Activated naive CD4-positive, alpha-beta T cell treated with anti-CD3 and anti-CD28 coated beads, Interleukin-2, amount 50 U/mL, for 72 hours (primary cell): ENCODE measurements at places on chromosomes 5 and 9. TPM values are rescaled to one million over a fixed set of nuclear protein-coding genes. Genes with fewer than 3 reads are reported as not detected.

DNA sequence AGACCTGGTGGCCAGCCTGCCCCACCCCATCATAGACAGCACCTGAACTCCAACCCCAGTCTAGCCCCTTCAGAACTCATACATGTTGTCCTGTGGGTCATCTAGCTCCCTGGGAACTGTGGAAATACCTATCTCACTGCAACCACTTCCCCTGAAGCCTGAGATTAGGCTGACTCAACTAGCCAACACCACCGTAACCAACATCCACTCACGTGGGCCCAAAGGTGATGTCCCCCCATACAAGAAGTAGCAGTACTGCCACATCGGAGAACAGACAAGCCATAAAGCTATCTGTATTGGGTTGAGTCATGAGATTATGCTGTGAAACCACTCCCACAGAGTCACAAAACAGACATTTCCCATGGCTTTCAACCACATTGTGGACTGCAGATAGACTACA, 46.6 kb downstream of the OSMR start:
- DNase-seq = no peak

- no peak for DNase-seq
Observed at GRCh38 chr5:150133581-150134197, 22.0 kb downstream of the PDGFRB start.

DNA sequence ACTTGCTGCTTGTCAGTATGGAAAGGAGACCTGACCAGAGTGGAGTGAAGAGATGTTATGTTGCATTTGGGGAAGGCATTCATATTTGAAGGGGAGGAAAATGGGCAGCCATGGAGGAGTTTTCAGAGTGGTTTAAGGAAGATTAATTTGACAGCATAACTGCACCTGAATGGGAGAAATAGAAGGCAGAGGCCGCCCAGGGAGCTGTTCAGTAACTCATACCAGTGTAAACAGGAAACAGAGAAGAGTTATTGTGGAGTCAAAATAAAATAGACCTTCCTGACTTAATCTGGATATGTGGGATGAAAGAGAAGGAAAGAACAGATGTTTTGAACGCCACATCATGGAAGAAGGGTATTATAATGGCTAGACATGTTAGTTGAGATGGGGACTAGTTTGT, 13.4 kb downstream of the SLC44A1 start:
- no peak for DNase-seq

DNA sequence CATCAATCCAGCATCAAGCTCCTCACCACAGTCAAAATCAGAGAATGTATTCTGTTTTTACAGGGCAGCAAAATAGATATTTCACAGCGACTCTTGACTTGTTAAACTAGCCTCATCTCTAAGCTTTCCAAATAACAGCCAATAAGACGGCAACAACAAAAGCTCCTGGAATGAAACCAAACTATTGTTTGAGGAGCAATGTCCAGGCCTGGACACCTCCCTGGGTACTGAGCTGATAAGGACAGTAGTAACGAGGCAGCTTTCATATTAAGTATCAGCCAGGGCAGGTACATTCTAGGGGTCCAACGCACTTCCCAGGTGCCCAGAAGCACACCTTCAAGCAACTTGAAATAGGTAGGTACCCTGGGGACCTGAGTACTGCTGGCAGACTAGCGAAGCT, 260.3 kb downstream of the ENC1 start:
- no peak for DNase-seq

DNA sequence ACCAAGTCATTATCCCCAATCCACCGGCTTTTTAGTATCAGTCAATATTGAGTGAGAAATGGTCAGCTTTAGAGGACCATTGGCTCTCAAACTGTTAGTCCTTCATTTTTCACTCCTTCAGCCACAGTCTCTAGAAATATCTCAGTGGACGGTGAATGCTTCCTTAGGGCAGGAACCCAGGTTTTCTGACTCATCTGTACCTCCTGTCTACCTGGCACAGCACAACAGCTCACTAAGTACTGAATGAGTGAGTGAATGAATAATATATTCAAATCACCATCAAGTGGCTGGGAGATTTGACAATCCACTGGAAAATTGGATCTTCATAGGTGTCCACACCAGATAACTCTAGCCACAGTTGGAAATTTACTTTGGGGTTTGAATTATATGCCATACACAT, 609.5 kb upstream of the CLINT1 start:
- DNase-seq = no peak

DNA sequence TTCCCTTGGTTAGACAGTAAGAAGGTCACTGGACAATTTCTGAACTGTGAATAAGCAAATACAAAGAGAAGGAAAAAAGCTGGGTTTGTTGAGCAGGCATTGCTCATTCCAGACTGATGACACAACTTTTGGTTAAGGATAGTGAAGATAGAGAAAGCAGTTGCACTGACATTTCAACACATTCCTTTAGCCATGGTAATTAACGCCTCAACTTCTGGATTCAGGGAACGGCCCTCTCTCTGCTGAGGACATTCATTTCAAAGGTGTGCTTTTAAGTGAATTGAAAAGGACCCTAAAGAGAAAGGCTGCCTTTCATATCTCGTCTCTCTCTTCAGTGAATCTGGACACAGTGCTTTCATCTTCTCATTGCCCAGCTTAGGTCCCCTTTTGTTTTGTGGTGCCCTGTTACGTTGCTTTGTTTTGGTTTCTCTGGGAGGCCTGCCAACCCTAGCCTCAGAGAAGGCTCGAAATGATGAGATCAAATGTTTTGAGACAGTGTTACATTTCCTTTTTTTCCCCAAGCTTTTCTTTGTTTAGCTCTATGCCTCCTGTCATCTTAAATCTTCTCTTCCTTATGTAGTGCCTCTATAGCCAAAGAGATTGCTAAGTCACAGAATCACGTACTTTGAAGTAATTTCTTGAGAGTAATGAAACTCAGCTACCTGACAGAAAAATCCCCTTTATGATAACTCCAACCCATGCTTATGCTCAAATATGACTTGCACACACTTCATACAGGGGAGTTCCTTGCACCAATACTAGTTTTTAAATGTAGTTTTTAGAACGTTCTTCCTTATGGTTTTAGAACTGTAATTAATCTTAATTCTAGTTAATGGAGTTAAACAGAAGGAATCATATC, 94.4 kb upstream of the IFNE start:
- peak; percentile 49 for DNase-seq

Gene TLR4
- total RNA-seq = not detected

Gene PCDHB4
- not detected for total RNA-seq
